ENCODE measurements at places on chromosomes 12 and 14.

DNA sequence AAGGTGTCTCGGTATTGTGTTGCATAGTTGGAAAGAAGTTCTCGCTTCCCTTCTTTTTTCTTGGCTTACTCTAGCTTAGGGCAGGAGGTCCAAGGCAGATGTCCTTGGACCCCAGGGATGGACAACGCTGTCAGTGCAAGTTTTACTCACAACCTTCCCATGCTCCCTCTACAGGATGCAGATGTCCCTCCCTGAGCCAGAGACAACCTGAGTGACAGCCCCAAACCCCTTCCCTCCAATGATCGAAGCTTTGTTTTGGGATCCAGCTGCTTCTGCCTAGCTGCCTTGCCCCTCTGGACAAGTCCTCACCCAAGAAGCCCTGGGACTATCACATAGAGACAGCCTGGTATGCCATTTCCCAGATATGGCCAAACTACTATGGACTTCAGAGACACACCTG lies 112.0 kb upstream of the RAP1B start:
- DNase-seq, result no peak

DNA sequence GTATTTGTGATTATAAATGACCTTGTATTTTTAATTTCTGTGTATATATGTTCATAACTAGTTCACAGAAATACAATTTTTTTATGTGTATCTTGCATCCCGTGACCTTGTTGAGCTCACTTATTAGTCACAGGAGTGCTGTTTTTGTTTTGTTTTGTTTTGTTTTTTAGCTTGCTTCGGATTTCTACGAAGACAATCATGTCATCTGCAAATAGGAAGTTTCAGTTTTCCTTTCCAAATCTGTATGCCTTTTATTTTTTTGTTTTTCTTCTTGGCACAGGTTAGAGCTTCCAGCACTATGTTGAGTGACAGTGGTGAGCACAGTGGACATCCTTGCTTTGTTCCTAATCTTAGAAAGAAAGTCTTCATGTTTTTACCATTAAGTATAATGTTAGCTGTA lies 229.2 kb upstream of the GARIN6 start:
- no peak for DNase-seq

- no peak for DNase-seq
Observed at GRCh38 chr12:68755536-68756243, 9.7 kb downstream of the SLC35E3 start.

GRCh38 chr12:12821975-12822374 lies 8.8 kb downstream of the DDX47 start:
- no peak for DNase-seq

DNA sequence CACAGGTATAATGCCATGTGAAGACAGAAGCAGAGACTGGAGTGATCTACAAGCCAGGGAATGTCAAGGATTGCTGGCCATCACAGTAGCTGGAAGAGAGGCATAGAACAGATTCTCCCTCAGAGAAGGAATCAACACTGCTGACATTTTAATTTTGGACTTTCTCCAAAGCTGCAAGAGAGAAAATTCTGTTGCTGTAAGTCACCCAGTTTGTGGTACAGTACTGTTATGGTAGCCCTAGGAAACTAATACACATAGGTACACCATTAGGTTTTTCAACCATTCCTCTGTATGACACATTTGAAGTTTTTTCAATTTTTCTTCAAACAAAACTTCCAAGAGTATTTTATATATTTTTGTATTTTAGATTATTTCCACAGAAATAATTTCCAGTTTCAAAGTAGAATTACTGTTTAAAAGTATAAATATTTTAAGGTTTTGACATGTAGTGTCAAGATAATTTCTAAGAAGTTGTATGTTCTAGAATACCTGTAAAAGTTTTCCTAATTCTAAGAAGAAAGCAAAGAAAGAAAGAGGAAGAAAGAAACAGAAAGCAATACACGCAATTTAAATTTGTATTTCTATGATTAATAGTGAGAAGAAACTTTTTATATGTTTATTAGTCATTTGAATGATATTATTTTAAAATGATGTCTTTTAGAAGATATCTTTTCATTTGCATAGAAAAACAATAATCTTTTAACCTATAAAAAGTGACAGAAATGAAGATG lies 64.9 kb upstream of the CATSPERB start:
- no peak for DNase-seq

- DNase-seq, result no peak
Observed at GRCh38 chr12:95470300-95470699, 3.7 kb upstream of the METAP2 start.

DNA sequence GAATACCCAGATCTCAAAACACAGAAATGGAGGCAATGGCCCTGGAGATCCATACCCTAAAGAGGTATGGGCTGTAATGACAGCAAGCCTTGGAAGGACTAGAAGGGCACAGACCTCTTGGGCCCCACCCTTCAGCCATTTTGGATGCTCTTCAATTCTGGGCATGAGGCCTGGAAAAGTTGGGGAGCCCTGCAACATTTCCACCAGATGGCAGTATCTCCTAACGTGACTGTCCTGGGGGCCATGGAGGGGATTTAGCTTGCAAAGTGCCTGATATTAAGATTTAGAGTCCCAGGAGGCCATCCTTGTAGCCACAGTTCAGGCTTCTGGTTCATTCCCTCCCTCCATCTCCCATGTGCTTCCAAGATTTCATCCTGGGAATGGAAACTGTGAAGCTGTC lies 30.2 kb downstream of the KCNA5 start:
- no peak for DNase-seq

- DNase-seq, result no peak
Observed at GRCh38 chr12:56237552-56237951, 7.7 kb downstream of the SLC39A5 start.

- DNase-seq, result no peak
Observed at GRCh38 chr14:89493406-89493805, 76.4 kb upstream of the FOXN3 start.

DNA sequence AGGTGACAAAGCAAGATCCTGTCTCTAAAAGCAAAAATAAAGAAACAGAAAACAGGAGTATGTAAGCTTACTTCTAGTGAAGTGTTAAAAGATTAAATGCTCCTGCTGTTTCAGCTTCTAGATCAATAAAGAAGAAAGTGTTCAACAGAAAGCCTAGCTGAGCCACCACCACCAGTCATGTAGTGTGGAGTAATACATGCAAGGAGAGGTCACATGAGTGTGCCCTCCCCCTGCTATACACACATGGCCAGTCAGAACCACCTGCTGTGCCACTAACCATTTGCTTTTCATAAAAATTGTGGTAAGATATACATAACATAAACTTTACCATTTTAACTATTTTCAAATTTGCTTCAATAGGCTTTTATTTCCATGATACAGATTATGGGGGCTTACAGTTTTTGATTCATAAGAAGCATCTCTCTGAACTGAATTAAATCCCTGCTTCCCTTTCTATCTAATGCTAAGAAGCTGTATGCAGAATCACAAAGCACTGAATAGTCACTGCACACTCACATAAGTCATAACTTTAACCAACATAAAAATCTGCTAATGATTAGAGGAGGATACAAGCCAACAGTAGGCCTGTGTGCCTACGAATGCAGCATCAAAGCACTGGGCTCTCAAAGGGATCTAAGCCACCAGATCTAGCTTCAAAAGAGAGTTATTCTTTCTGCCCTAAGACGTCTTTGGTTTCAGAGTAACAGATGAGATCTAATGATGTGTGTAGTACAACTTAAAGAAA lies 515.5 kb downstream of the C12orf50 start:
- DNase-seq, result no peak

DNA sequence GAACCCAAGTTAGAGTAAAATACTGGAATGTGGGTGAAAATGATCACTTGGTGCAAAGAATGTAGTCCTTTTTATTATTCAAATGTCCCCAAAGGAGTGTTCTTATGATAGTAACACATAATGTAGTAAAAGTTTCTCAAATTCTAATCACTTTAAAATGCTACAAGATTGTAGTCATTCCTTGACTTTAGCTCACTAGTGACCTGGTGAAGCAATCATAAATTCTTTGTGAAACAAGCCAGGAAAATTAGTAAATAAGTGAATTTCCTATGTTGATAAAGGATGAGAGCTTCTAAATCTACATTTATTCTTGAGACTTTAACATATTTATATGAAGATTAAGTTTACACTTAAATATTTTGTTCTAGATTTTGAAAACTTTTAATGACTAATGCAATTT lies 30.7 kb upstream of the SLC17A8 start:
- DNase-seq, result no peak

DNA sequence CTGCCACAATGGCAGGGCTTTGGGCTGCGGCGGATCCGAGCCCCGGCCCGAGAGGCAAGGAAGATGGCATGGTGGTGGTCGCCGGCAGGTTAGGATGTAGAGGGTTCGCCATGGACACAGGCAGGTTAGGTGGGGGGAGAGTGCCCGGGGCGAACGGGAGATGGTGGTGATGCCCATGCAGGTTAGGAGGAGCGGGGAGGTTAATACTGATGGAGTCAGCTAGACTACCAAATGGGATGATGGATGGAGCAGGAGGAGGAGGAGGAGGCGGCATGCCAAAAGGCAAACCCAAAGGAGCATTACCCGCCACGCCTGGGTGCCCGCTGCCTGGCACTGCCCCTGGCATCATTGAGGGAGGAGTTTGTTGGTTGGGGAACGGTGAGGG lies 6.2 kb downstream of the MYL6 start:
- no peak for DNase-seq
